ENCODE measurements at places on chromosomes 11 and 22. TPM values are rescaled to one million over a fixed set of nuclear protein-coding genes. Genes with fewer than 3 reads are reported as not detected.
A peak's percentile ranks its signal among the peaks of the same experiment; 100 is the strongest.

The LARGE1 gene
- 7.2 TPM for total RNA-seq

The ADAMTS15 gene
- 3.1 TPM for total RNA-seq

The YAP1 gene
- 251 TPM for total RNA-seq

The FAM168A gene
- 13.1 TPM for total RNA-seq

The CRYBB3 gene
- total RNA-seq: not detected

The DCHS1 gene
- 1.4 TPM for total RNA-seq

GRCh38 chr22:46576556-46577367 lies 39.3 kb upstream of the CELSR1 start:
- H3K27me3 ChIP-seq: peaks cover 11% of the 10 kb centered on the region
- DNase-seq: peak; percentile 35
- no peaks in the 10 kb centered on the region for H3K36me3 ChIP-seq

- H3K36me3 ChIP-seq: no peaks in the 10 kb centered on the region
- H3K4me1 ChIP-seq: no peaks in the 10 kb centered on the region
- no peaks in the 10 kb centered on the region for H3K27me3 ChIP-seq
- no peak overlapping the region for H3K27ac ChIP-seq
- peak; percentile 32 for DNase-seq
- no peak overlapping the region for H3K4me3 ChIP-seq
Observed at GRCh38 chr11:58739725-58740430, 8.1 kb upstream of the GLYAT start.

GRCh38 chr11:100832829-100833228 lies 145.7 kb downstream of the ARHGAP42 start:
- no peaks in the 10 kb centered on the region for H3K27me3 ChIP-seq
- H3K4me1 ChIP-seq: peaks cover 10% of the 10 kb centered on the region
- no peak overlapping the region for H3K4me3 ChIP-seq
- DNase-seq: no peak
- H3K36me3 ChIP-seq: no peaks in the 10 kb centered on the region
- H3K27ac ChIP-seq: no peak overlapping the region

DNA sequence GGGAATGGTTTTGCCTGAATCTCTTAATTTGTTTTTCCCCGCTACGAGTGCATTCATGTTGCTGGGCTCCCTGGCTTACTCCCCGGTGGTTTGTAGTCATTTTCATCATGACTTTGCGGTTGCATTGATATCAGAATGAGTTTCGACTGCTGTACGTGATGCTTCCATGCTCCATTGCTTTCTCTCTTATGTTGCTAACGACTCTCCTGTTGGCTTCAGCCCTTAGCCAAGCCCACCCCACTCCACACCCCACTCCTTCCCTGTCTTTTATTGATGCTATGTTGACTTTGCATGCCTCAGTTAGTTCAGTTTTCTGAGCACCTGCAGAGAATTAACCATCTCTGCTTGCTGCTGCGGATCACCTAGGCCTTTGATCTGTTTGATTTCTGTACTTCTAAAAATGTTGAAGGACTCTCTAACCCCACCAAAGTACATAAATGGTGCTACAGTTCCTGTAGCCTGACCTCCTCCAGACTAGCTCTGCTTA lies 65.3 kb downstream of the ARFGAP2 start:
- H3K4me1 ChIP-seq: peaks cover 6% of the 10 kb centered on the region
- H3K27ac ChIP-seq: no peak overlapping the region
- H3K36me3 ChIP-seq: no peaks in the 10 kb centered on the region
- no peak for DNase-seq
- H3K27me3 ChIP-seq: no peaks in the 10 kb centered on the region
- no peak overlapping the region for H3K4me3 ChIP-seq

DNA sequence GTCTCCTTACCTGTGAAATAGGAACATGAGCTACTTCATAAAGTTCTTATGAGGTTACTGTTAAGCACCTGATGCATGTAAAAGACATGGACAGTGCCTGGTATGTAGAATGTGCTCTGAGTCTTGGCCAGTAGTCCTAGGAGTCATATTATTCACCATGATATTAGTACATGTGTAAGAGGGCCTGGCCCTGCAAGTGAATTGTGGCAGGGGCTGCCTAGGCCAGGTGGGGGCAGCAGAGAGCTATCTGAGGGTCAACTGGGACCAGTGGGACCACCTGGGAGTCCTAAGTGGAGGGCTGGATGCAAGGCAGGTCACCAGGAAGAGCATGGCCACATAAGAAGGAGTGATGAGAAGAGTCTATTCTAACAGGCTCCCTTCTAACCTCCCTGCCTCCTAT lies 529.5 kb downstream of the SOX6 start:
- no peaks in the 10 kb centered on the region for H3K36me3 ChIP-seq
- no peak for DNase-seq
- H3K4me1 ChIP-seq: peaks cover 20% of the 10 kb centered on the region
- no peak overlapping the region for H3K27ac ChIP-seq
- H3K27me3 ChIP-seq: no peaks in the 10 kb centered on the region

DNA sequence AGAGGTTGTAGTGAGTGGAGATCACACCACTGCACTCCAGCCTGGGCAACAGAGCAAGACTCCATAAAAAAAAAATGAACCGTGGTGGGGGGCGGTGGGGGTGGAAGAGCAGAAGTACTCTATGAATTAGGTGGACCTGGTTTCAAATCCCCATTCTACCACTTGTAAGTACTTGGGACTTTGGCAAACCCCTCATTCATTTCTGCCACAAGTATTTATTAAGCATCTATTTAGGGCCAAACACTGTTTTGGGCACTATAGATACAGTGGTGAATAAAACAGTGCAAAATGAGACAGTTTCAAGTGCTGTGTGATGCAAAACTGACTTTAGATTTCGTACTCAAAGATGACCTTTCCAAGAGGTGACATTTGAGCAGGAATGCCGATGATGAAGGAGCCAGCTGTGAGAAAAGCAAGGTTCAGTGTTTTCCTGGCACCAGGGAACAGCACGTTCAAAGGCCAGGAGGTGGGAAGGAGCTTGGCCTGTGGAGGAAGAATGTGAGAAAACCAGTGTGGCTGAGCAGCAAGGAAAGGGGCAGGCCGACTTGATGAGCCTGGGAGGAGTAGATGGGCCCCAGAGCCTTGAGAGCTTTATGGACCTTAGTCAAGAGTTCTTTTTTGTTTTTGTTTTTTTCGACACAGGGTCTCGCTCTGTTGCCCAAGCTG lies 1.4 kb upstream of the TMEM134 start:
- peaks cover 3% of the 10 kb centered on the region for H3K27me3 ChIP-seq
- no peak overlapping the region for H3K4me3 ChIP-seq
- no peak for DNase-seq
- no peak overlapping the region for H3K27ac ChIP-seq
- peaks cover 4% of the 10 kb centered on the region for H3K4me1 ChIP-seq

DNA sequence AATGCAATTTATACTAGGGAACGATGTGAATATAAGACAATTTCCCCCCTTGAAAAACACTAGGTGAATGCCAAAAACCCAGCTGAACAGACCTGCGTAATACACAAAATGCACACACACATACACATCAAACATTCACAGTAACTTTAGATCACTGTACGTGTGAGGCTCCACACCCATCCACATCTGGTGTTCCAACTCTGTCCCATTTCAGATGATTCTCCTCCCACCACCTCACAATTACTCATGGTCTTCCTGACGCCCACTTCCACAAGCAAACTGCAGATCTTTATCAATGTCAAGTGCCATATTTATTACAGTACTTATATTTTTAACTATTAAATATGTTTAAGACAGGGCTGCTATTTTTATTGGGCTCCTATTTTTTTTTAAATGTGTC lies 57.8 kb upstream of the TENM4 start:
- H3K27me3 ChIP-seq: peaks cover 5% of the 10 kb centered on the region
- no peak overlapping the region for H3K27ac ChIP-seq
- no peaks in the 10 kb centered on the region for H3K36me3 ChIP-seq
- no peak overlapping the region for H3K4me3 ChIP-seq
- no peak for DNase-seq

- no peaks in the 10 kb centered on the region for H3K4me1 ChIP-seq
- DNase-seq: no peak
- H3K27ac ChIP-seq: no peak overlapping the region
- H3K27me3 ChIP-seq: peaks cover 58% of the 10 kb centered on the region
- H3K4me3 ChIP-seq: no peak overlapping the region
Observed at GRCh38 chr22:36787204-36787988, 11.5 kb upstream of the IFT27 start.

GRCh38 chr11:86301742-86302091 lies 323 bp upstream of the HIKESHI start:
- H3K4me3 ChIP-seq: peak overlapping the region; percentile 6
- H3K36me3 ChIP-seq: no peaks in the 10 kb centered on the region
- DNase-seq: no peak
- H3K4me1 ChIP-seq: no peaks in the 10 kb centered on the region
- H3K27ac ChIP-seq: no peak overlapping the region

GRCh38 chr11:4183410-4184057 lies 88.9 kb downstream of the RRM1 start:
- H3K27ac ChIP-seq: no peak overlapping the region
- H3K36me3 ChIP-seq: no peaks in the 10 kb centered on the region
- no peaks in the 10 kb centered on the region for H3K27me3 ChIP-seq
- DNase-seq: no peak

GRCh38 chr11:77449060-77449521 lies 24.8 kb downstream of the PAK1 start:
- no peak overlapping the region for H3K27ac ChIP-seq
- DNase-seq: no peak
- H3K4me3 ChIP-seq: no peak overlapping the region
- no peaks in the 10 kb centered on the region for H3K4me1 ChIP-seq
- no peaks in the 10 kb centered on the region for H3K36me3 ChIP-seq

GRCh38 chr11:1748636-1749394 lies 1.6 kb downstream of the IFITM10 start:
- H3K27me3 ChIP-seq: peaks cover 9% of the 10 kb centered on the region
- H3K4me1 ChIP-seq: peaks cover 8% of the 10 kb centered on the region
- H3K27ac ChIP-seq: no peak overlapping the region
- H3K4me3 ChIP-seq: no peak overlapping the region

GRCh38 chr11:124170801-124171586 lies 12.2 kb upstream of the OR10D3 start:
- H3K27ac ChIP-seq: no peak overlapping the region
- no peaks in the 10 kb centered on the region for H3K36me3 ChIP-seq
- no peaks in the 10 kb centered on the region for H3K27me3 ChIP-seq
- no peak overlapping the region for H3K4me3 ChIP-seq
- H3K4me1 ChIP-seq: no peaks in the 10 kb centered on the region
- DNase-seq: no peak

DNA sequence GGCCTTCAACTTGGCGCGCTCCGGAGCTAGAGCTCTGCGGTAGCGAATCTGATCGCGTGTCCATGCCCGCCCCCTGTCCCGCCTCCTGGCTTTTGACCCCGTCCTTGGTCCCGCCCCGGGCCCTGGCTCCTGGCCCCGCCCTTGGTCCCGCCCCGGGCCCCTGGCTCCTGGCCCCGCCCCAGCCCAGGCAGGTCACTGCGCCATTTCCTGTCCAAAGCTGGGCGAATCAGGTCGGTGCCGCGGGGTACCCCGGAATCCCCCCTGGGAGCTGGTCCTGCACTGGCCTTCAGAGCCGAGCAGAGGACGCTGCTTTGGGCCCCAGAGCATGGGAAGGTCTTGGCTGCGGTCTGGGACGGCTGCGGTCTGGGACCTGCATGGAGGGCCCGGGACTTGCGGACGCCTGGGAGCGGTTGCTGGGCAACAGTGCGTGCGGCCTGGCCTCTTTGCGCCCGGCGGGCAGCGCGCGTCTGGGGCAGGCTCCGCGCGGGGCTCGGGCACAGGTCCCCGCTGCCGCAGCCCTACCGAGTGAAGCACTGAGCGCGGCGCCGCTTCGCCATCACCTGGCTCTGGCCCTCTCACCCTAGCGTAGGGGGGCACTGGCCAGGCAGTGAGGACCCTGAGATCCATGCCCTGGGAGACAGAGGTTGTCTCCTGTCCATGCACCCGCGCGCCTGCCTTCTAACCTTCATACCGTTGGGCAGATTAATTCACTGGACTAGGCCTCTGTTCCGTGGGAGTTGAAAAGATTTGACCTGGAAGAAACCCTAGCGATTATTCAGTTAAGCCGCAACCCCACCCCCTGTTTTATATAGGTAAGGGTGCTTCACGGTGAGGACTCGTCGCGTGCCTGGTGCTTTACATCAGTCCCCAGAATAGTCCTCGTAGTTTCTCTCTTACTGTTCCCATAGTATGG lies at the start of gene TTC12:
Gene TTC12 (plus strand): TSS at position 195 of the 913 bp plus-strand sequence. CDS start 1,675 bp downstream, outside the sequence.
- H3K27me3 ChIP-seq: no peaks in the 10 kb centered on the region
- DNase-seq: peak; percentile 78
- peak within 1 kb of the TSS; percentile 86 for H3K4me3 ChIP-seq

GRCh38 chr11:3735827-3736226 lies 61.5 kb downstream of the NUP98 start:
- H3K27ac ChIP-seq: no peak overlapping the region
- peaks cover 44% of the 10 kb centered on the region for H3K36me3 ChIP-seq
- H3K4me1 ChIP-seq: no peaks in the 10 kb centered on the region
- peak; percentile 28 for DNase-seq
- no peaks in the 10 kb centered on the region for H3K27me3 ChIP-seq

Data from IMR-90 (cell line).